ENCODE measurements at places on chromosomes 7 and 10.

GRCh38 chr10:1094112-1095057 lies 38.2 kb downstream of the WDR37 start:
- DNase-seq: peak; percentile 63

DNA sequence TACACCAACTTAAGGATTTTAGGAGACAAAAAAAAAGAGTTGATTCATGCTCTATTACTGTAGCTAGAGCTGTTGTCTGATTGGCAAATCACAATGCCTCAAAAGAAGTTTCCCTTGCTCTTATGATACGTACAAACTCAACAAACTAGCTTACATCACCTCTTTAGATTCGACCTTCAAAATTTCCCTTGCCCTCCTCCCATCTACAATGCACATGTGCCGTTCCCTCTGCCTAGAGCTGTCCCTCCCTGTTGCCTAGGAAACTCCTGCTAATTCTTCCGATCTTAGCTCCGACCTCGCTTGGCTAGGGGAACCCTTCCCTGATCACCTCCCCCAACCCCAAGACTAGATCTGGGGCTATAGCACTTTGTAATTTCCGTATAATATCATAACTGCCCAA lies 55.4 kb downstream of the MAP3K8 start:
- no peak for DNase-seq

GRCh38 chr7:97116308-97116707 lies 1.2 kb upstream of the SDHAF3 start:
- DNase-seq: no peak

- no peak for DNase-seq
Observed at GRCh38 chr7:23285657-23286646, 13.2 kb upstream of the MALSU1 start.

DNA sequence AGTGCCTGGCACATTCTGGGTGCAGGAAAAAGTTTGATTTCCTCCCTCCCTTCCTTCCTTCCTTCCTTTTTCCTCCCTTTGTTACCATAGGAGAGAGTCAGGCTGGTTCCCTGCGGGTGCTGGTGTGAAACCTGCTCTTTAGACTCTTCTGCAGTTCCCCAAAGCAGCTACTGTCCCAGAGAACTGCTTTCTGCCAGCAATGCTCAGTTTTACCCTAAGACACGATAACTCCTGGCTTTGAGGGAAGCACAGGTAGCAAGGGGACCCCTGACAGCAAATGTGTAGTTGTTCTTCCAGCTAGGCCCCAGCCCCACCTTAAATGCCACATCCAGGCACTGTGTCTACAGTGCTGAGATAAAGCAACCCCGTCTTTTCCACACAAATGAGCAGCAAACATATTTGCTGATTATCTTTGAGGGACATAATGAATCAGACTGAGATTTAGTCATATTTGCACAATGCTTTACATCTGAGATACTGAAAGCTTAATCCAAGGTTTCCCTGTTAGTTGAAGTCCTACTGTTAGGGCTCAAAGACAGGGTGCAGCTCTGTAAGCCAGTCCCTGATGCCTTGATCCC lies 55.5 kb downstream of the MET start:
- no peak for DNase-seq

DNA sequence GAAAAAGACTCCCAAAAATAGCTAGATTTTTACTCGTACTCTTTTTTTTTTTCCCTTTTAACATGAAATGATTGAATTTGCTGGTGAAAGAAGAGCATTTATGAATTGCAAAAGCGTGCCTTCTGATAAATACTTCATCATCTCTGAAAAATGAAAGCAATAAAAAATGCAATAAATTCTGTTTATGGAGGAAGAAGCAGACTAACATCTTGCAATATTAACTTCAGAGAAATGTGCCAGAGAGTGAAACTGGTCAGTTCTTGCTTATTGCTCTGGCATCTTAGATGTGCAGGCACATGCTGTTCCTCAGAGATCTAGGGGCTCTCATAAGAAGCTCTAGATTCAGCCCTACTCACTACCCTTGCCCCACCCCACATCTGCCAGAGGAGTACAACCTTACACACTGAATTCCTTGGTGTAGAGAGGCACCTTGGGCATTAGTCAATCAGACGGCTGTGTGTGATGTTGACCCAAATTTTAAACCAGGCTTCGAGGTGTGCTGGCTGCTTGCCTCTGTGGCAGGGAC lies 891.1 kb upstream of the GHITM start:
- no peak for DNase-seq

DNA sequence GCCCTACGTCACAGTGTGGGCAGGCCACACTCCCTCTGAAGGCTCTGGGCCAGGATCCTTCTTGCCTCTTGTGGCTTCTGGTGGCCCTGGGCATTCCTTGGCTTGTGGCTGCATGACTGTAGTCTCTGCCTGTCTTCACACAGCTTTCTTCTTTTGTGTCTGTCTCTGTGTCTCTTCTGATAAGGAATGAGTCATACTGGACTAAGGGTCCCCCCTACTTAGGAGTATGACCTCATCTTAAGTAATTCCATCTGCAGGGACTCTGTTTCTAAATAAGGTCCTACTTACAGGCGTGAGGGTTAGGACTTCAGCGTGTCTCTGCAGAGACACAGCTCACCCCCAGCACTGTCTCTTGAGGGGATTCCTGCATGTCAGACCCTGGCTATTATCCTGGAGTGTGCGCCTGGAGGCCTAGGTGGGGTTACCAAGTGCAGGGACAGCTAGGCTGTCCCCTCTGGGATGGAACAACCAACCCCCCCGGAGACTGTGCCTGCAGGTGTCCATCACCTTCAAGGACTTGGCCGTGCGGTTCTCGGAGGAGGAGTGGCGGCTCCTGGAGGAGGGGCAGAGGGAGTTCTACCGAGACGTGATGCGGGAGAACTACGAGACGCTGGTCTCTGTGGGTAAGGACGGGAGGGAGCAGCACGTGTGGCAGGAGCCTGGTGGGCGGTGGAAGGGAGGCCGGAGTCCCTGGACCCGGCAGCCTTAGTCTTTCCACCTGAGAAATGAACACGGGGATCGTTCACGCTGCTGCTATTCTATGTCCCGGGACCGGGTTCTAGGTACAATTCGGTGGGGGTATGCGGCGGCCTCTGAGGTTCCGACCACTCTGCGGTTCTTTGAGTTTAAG lies 54.1 kb downstream of the ZNF467 start:
- no peak for DNase-seq
